ENCODE measurements at places on chromosomes 3 and 15.
A peak's percentile ranks its signal among the peaks of the same experiment; 100 is the strongest.

- DNase-seq, result peak; percentile 28
These were observed 542.6 kb downstream of the TUSC7 start for GRCh38 chr3:117252208-117252607.

DNA sequence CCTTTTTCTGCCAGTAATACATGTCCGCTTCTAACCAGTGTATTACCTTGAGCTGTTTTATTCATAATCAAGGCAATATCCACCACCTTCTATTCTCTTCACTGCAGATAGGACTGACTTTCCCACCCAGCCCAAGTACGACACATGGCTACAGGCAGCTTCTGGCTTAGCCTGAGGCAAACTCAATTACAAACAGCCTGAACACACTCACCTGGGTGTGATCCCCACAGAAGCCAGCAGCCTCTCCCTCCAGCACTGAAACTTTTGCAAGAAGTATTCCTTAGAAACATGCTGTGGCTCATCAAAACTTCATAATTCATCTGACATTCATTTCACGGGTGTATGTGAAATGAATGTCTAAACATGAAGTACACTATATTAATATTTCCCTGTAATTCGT, 13.5 kb upstream of the KCNMB3 start:
- no peak for DNase-seq

DNA sequence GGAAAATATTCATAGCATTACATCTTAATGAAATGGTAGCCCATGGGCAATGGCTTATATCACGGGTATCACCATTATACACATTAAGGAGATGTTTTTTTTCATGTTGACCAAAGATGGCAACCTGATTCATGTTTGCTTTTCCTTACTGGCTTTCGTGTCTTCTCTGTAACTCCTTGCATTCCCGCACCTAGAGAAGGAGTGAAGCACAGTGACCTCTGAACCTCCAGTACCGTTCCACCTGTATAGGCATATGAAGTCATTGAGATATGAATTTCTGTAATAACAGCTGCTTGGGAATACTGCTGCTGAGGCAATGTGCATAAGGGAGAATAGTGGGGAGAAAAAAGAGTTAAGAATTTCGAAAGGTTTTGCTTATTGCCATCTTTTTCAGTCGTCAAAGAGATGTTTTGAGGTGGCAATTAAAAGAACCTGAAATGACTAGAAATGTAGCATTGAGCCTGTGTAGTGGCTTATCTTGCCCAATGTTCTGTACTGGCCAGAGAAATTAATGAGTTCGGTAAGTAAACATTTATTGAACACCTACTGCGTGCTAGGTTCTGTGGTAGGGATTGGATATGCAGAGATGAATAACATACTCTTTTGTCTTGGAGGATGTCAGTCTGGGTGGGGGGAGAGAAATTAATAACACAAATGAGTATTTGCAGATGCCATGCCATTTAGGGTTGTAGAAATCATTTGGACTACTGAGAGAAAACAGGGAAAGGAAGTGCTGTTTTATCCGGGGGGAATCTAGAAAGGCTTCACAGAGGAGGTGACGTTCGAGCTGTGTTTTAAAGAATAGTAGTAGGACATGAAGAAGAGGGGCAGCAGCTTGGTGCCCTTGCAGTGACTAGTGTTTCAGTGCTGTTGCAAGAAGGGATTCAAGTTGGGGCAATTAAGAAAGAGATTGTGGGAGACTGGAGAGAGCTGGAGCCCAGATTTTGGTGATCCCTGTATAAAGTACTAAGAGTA, 2.5 kb downstream of the FEM1B start:
- DNase-seq, result no peak

DNA sequence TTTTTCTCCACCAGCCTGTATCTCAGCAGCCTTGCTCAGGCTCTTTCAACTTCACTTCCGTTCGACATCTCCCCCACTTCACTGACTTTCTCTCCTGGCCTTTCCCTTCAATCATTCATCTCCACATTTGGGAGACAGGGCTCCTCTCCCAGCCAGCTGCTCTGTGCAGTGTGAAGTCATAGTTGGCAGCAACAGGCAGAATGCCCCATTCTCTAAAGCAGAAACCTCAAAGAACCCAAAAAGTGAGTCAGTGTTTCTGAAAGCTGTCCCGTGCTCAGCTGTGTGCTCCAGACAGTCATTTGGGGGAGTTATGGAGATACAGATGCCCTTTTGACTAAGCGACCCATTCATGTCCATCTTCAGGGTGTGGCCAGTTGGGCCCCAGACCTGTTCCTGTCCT, 54.3 kb downstream of the NTRK3 start:
- no peak for DNase-seq

GRCh38 chr15:49712846-49713450, 92.1 kb downstream of the DTWD1 start:
- DNase-seq, result no peak

- no peak for DNase-seq
These were observed 112.8 kb upstream of the MEF2A start for GRCh38 chr15:99452728-99453636.

DNA sequence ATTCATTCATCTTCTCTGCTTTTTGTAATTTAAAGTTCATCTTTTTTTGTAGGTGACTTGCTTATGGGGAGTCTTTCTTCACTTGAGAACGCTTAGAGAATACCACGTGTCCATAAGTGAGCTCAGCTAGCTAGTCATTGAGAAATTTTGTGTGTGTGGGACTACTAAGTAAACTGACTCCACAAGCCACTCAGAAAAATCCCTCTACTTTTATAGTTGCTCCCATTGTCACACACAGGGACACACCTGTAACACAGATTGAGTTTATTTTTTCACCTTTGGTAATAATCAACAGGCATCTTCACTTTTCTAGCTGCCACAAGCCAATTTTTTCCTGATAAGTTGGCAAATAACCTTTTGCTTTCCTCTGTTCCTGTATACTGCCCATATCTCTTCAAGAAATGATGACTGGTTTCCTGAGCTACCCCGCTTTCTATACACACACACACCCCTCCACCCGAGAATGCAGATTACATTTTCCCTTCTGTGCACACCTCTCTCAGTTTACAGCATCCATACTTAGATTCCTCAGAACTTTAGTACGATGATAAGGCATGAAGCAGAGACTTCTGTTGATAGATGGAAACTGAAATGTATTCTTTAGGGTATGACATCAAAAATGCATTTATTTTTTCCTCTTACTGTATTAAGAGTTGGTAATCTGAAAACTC, 4.6 kb downstream of the TSC22D2 start:
- DNase-seq, result no peak

DNA sequence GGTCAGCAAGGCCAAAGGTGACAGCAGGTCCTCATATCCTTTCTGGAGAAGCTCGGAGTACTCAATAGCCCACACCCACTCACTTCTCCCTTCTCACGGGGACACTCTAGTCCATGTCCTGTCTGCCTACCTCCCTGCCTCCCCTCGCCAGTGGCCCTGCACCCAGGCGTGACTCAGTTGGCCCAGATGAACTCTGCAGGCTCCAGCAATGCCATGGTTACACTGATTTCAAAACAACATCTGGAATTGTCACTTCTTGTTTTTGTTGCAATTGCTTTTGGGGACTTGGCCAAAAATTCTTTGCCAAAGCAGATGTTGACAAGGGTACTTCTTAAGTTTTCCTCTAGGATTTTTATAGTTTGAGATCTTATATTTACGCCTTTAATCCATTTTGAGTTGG, 13.0 kb downstream of the IL16 start:
- DNase-seq, result no peak

Measured in foreskin keratinocyte (primary cell).